ENCODE measurements at places on chromosomes 7 and 10.

GRCh38 chr7:133945497-133945896, 181.6 kb upstream of the LRGUK start:
- DNase-seq = no peak

GRCh38 chr10:96648297-96648696, 61.5 kb upstream of the TM9SF3 start:
- no peak for DNase-seq

GRCh38 chr10:104309980-104310978, 28.0 kb downstream of the ITPRIP start:
- peak; percentile 92 for DNase-seq

- DNase-seq = no peak
These were observed 169.9 kb upstream of the PPP2R2D start for GRCh38 chr10:131730771-131731497.

DNA sequence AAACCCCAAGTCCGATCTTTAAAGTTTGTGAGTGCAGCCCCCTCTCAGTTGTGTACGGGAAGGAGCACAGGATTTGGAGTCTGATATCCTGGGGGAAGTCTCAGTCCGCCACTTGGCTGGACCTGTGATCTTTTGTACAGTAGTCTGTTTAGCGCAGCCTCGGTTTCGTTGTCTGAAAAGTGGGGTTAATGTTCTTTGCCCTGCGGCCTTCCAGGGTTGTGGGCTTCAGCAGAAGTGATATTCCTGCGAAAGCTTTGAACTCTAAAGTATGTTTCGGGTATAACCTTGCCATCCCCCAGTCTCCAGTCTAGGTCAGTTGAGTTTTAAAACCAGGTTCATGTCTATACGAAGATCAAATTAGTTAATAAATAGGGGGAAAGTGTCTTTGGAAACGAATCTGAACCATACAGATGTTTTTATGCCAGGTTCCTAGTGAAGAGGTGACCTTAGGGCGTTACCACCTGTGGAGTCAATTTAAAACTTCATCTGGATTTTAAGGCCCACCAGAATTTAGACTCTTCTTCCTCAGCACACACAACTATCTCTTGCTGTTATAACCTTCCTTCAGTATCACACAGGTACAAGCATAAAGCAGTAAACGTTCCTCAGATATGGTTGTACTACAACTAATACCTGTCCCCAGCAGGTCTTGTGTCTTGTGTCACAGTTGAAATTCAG, 904 bp downstream of the R3HCC1L start:
- DNase-seq = no peak

- no peak for DNase-seq
These were observed 14.6 kb downstream of the C10orf71 start for GRCh38 chr10:49313501-49314070.

- no peak for DNase-seq
These were observed 99.1 kb downstream of the GLI3 start for GRCh38 chr7:42137941-42138340.

DNA sequence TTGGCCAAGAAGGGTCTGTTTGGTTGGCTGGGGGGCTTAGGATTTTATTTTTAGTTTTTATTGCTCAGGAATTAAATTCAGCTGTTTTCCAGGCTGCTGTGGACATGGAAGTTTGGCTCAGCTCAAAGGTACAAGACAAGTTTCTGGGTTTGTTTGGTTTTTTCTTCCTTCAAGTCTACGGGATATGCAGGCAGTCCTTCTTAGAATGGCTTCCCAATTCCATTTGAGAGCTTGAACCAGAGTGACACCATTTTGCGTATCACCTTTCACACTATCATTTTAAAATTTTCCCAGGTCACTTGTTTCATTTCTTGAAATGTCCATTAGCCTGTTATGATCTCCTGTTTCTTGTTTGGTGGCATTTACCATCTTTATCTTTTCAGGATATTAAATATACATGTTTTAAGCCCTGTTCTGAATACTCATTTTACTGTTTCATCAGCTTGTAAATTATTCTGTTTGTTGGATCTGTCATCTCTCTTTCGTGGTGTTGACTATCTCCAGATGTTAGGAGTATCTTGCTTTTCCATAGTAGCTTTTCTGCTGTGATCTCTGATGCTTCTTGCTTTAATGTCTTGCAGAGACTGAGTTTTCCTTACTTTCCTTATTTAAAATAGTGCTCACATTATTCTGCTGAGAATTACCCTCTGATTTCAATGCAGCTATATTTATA, 9.4 kb upstream of the TMEM168 start:
- no peak for DNase-seq

DNA sequence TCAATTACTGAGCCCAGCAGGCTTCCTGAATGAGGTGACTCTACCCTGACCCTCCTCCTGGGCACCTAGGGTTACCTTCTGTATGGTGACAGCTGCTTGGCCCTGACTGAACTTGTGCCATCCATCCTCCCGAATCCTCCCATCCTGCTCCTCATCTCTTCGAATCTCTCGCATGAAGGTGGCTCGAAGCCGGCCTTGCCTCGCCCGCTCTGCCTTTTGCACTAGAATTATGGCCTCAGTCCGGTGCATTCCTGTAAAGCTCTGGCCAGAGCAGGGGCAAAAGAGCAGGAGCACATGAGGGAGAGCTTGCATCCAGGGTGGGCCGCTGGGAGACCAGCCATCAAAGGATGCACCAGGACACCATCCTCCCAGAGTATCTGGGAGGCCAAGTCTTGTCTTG, 7.5 kb downstream of the H2BK1 start:
- no peak for DNase-seq

GRCh38 chr7:158865462-158865922, 9.1 kb downstream of the DYNC2I1 start:
- peak; percentile 14 for DNase-seq

DNA sequence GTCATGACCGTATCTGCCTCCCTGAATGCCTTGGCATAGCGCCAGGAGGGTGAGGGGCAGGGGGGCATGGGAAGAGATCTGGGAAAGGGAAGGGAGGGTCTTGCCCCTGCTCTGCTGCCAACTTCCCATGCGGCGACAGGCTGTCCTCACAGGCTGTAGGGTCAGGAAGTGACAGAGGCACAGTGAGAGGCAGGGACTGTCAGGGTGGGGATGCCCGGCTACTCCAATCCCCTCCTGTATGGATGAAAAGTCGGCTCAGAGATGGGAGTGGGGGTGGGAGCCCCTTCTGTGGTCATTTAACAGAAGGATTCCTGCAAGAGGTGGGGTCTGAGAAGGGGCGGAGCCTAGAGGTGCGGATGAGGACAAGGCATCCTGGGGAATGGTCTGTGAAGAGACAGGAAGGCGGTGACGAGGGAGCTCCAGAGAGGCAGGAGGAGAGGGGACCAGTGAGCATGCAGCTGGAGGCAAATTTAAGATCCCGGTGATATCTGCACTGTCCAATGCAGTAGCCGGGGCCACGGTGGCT, 20.8 kb upstream of the UNC5B start:
- no peak for DNase-seq

GRCh38 chr7:139071680-139072079, 35.8 kb upstream of the ZC3HAV1L start:
- DNase-seq = no peak

- DNase-seq = peak; percentile 32
These were observed 563.3 kb downstream of the GATA3 start for GRCh38 chr10:8617792-8618191.

- DNase-seq = no peak
These were observed 111.2 kb upstream of the STEAP1B start for GRCh38 chr7:22610951-22611757.

DNA sequence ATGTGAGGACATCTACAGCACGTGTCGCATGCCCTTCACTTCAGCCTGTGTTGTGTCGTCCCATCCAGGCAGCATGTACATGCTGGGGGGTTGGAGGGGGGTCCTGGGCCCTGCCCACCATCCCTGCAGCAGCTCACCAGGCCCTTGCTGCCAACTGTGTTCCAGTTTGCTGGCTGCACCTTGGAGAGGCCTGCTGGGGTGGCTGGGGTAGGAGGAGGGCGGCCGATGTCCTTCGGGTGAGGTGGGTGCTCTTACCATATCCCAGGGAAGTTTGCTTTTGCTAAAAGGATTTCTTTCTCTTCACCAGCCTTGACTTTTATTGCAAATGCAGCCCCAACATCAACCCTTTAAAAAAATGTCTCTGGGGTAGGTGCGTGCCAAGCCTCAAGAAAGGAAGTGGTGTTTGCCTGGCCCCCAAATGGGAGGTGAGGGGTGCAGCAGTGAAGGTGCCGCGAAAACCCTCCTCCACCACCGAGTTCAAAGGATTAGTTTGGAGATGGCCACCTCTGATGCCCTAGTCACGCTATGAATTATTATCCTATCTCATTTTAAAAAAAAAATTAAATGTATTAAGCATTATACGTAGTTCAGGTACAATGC, 165.8 kb upstream of the KLF6 start:
- DNase-seq = no peak

- no peak for DNase-seq
These were observed 37.0 kb downstream of the SNX13 start for GRCh38 chr7:17903337-17903736.

- DNase-seq = no peak
These were observed 361.5 kb upstream of the LRRTM3 start for GRCh38 chr10:66564287-66564686.

- DNase-seq = no peak
These were observed 410.8 kb upstream of the PRKCQ start for GRCh38 chr10:6990891-6991290.

DNA sequence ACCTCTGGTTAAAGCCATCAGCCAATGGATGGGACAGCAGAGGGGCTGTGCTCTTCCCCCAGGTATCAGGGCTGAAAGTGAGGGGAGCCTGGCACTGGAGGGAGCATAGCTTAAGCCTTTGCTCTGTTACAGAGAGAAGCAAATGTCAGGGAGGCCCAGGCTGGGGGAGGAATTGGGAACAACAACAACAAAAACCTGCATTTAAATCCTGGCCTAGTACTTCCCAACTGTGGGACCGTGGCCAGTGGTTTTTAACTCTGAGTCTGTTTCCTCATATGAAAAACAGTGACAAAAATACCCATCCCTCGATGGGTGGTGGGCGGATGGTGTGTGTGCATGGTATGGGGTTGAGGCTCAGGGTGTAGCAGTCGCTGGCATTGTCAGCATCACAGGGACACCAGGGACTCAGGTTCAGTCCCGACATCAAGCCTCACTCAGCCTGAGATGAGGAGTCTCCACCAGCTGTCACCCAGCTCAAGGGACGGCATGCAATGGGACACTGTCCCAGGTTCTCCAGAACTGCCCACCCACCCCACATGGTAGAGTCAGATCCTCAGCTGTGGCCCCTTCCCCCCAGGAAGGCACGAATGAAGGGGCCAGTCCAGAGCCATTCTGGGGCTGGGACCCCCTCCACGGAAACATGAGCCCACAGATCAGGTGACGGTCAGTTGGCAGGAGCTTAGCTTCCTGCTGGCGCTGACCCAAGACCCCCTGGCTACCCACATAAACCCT, 74.5 kb downstream of the AFAP1L2 start:
- DNase-seq = no peak

GRCh38 chr10:27188897-27189296, 33.7 kb downstream of the MASTL start:
- DNase-seq = no peak

GRCh38 chr10:104190695-104191094, 41.5 kb downstream of the CFAP43 start:
- no peak for DNase-seq

GRCh38 chr10:52269233-52269632, 44.8 kb upstream of the DKK1 start:
- DNase-seq = no peak

- no peak for DNase-seq
These were observed 106.2 kb upstream of the SEMA3D start for GRCh38 chr7:85292908-85293576.

DNA sequence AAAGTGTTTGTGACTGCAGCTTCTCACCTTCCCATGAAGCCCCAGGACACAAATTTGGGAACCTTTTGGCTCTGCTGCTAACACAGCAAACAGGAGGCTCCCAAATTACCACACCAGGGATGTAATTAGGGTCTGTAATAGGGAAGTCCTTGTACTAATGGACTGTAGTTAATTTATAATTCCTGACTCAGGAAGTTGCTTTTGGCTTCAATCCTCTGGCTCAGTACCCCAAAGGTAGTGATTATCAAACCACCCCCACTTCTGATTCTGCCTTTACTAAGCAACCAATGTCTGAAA, 3.8 kb upstream of the MALSU1 start:
- no peak for DNase-seq

DNA sequence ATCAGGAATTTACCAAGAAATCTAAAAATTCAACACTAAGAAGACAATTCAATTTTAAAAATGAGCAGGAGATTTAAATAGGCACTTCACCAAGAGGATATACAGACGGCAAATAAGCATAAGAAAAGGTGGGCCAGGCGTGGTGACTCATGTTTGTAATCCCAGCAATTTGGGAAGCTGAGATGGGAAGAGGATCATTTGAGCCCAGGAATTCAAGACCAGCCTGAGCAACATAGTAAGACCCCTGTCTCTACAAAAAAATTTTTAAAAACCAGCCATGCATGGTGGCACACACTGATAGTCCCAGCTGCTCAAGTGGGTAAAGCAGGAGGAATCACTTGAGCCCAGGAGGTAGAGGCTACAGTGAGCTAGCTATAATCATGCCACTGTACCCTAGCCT, 3.5 kb upstream of the AKR1D1 start:
- no peak for DNase-seq

- no peak for DNase-seq
These were observed 145.4 kb downstream of the NEURL1 start for GRCh38 chr10:103638948-103639347.

DNA sequence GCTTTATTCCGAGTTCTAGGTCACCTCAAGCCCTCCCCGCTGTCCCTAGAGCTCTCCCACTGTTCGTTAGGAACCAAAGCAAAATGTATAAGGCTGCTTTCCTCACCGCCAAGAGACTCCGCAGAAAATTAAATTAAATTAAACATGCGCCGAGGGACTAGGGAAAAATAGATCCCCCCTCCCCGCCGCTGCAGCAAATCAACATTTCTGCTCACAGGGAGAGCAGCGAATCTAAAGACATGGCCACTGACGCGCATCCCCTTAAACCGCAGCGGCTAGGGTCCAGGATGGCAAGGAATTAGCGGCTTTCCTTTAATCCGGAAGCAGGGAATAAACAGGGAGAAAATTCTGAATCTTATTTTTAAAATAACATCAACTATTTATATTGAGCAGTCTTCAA, 7.6 kb downstream of the SP8 start:
- no peak for DNase-seq

DNA sequence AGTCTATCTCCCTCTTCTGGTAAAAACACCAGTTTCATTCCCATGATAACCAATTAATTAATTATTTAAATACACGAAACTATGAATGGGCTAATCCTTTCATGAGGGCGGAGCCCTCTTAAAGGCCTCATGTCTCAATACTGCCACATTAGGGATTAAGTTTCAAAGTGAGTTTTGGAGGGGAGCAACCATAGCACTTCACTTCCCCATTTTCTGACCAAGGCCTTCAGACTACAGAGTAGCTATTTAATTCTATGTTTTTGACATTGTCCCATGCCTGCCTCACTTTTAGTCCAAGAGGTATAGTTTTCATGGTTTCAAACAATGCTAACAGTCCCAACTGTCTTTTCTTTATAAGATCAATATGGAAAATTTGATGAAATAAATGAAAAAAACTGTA, 618.6 kb downstream of the ZWINT start:
- no peak for DNase-seq

DNA sequence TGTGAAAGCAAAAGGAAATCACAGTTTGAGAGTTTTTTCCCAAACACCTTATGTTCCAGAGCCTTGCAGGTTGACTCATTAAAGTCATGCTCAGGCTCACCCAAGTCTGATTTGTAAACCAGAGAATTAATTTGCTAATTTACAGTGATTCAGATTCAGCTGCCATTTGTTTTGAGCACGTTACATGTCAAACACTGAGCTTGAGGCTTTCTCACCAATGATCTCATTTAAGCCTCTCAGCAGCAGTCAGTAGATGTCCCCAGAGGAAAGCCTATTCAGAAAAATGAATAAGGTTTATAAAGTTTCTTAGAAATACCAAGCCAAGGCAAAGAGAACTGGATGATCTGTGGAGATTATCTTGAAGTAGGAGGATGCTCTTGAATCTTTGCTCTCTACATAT, 420.4 kb downstream of the HTR7 start:
- peak; percentile 58 for DNase-seq

Data from M059J (cell line).